Suprapubic skin (tissue), 4 donors: ENCODE measurements at places on chromosomes 4 and X. TPM values are rescaled to one million over a fixed set of nuclear protein-coding genes. Genes with fewer than 3 reads are reported as not detected.

DNA sequence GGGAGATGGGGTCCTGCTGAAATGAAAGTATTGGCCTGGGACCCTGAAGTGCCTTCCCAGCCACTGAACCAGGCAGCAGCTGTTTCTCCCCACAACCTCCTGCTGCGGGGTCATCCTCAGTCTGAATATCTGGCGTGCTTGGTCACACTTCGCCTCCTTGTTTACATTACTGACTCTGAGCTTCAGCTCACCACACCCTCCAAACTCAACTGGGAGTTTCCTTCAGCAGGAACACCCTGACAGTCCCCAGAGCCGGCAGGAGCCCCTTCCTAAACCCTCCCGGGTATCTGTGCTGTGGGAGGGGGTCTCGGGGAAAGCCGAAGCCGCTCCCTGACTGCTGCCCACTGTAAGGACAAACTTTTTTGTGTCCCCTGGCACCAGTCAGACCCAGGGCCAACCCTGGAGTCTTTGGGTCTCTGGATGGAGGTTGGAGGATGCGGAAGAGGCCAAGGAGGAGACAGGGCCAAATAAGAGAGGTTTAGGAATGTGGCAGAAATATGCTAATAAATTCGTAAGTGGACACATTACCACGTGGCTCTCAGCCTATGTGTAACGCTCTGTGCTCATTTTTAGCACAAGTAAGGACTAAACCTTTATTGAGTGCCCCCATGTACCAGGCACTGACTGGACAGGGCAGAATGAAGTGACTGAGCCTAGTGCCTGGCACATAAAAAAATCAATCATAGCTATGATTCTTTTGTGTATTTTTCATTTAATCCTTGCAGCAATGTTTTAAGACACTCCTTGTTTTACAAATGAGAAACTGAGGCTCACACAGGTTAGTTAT is 20.7 kb downstream of the FHDC1 start:
- DNase-seq = no peak
- no peak overlapping the region for H3K27ac ChIP-seq
- H3K27me3 ChIP-seq = no peaks in the 10 kb centered on the region

GRCh38 chr4:114599231-114599902 is 760 bp downstream of the UGT8 start:
- H3K4me1 ChIP-seq = peaks cover 22% of the 10 kb centered on the region
- DNase-seq = no peak
- H3K4me3 ChIP-seq = peak overlapping the region; percentile 50
- H3K27me3 ChIP-seq = peaks cover 38% of the 10 kb centered on the region
- H3K27ac ChIP-seq = no peak overlapping the region

Gene PDLIM5
- total RNA-seq = 148 TPM

- H3K27ac ChIP-seq = no peak overlapping the region
- H3K36me3 ChIP-seq = no peaks in the 10 kb centered on the region
- no peaks in the 10 kb centered on the region for H3K27me3 ChIP-seq
- no peak overlapping the region for H3K4me3 ChIP-seq
Measured at GRCh38 chr4:52949336-52949735, 87.2 kb downstream of the RASL11B start.

DNA sequence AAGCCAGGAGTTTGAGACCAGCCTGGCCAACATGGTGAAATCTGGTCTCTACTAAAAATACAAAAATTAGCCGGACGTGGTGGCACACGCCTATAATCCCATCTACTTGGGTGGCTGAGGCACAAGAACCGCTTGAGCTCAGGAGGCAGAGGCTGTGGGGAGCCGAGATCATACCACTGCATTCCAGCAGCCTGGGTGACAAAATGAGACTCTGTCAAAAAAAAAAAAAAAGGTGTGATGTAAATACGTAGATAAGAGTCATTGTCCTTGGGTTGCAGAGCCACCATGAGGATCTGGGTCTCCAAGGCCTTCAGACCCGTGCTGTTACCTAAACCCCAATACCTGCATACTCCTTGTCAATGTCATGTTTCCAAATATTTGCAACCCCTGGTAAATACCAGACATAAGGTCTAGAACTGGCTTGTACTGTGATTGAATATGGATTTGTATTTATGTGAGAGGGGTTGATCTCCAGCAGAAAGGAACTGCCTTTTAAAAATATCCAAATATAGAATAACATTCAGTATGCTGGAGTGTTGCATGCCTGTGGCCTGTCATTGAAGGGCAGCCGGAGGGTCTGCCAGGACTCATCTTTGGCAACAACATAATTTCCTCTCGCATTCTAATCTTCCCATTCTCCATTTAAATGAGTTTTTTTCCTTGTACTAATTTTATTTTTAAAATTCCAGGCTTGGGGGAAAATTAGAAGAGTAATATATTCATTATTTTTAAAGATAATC is 40.4 kb downstream of the ATXN3L start:
- H3K4me3 ChIP-seq = no peak overlapping the region
- H3K4me1 ChIP-seq = no peaks in the 10 kb centered on the region
- H3K27me3 ChIP-seq = no peaks in the 10 kb centered on the region
- H3K27ac ChIP-seq = no peak overlapping the region
- no peaks in the 10 kb centered on the region for H3K36me3 ChIP-seq

DNA sequence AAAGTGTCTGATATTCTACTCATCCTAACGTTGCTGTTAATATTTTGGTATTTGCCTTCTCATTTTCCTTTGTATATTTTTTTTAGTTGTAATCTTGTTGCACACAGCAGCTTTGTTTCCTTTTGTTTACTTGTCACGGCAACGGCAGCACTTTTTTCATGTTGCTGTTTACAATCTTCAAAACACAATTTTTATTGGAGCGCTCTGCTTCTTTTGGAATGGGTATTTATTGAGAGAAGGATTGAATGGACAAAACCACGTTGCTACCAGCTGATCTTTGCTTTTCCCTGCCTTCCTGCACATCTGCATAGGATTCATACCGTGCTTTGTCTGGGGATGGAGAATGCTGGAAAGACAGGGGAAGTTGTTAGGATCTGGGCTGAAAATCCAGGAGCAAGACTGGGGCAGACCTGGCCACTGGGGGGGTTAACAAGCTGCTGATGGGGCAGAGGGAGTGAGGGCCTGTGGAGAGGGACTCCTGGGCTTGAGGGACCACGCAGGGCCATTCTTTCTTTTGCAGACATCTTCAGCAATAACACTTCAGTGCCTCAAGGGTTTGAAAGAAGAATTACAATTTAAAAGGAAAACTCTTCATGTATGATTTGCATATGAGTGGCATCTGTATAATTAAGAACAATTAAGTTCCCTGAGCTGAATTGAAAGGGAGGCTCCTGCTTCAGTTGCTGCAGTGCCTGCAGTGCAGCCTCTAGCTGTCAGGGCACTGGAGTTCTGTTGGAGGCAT is 69.8 kb downstream of the TMEM131L start:
- H3K36me3 ChIP-seq = no peaks in the 10 kb centered on the region
- H3K27me3 ChIP-seq = no peaks in the 10 kb centered on the region
- H3K4me3 ChIP-seq = no peak overlapping the region

DNA sequence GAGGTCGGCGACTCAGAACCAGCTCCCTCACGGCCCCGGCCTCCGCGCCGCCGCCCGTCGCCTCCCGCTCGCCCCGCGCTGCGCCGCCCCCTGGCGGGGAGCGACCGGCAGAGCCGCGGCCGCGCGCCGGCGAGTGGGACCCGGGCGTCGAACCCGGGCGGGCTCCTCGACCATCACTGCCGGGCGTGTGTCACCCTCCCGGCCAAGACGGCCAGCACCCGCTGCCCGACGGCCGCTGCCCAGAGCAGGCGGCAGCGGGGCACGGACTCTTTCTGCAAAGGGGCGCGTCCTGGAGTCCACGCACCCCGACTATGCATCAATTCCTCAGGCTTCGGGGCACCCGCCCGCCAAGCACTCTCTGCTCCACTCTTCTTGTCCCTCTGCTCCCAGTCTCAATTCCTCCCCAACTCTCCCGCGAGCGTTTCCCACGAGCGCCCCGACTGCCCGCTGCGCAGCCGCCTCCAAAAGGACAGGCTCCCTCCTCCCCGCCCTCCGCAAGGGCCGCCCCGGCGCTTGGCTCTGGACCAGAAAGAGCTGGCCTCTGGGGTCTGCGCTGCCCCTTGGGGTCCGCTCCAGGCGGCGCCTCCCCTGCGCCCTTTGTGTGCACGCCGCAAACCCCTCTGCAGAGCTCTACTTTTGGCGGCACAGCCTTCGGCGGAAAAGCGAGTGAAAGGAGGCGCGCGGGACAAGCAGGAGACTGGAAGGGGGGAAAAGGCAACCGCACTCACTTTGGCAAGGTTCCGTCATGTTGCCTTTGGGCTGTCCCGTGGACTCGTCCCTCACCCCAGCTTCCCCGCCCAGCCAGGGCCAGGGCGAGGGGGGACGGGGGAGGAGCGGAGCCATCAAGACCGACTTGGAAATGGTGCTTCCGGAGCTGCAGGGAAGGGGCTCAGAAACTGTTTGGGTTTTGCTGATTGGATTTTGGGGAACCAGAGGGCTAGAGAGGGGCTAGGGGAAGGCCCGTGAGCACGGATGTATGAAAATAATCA is 1.0 kb downstream of the PDE5A start:
- peak overlapping the region; percentile 75 for H3K4me3 ChIP-seq
- H3K27ac ChIP-seq = peak overlapping the region; percentile 71
- H3K4me1 ChIP-seq = peaks cover 25% of the 10 kb centered on the region
- H3K36me3 ChIP-seq = no peaks in the 10 kb centered on the region
- DNase-seq = no peak

DNA sequence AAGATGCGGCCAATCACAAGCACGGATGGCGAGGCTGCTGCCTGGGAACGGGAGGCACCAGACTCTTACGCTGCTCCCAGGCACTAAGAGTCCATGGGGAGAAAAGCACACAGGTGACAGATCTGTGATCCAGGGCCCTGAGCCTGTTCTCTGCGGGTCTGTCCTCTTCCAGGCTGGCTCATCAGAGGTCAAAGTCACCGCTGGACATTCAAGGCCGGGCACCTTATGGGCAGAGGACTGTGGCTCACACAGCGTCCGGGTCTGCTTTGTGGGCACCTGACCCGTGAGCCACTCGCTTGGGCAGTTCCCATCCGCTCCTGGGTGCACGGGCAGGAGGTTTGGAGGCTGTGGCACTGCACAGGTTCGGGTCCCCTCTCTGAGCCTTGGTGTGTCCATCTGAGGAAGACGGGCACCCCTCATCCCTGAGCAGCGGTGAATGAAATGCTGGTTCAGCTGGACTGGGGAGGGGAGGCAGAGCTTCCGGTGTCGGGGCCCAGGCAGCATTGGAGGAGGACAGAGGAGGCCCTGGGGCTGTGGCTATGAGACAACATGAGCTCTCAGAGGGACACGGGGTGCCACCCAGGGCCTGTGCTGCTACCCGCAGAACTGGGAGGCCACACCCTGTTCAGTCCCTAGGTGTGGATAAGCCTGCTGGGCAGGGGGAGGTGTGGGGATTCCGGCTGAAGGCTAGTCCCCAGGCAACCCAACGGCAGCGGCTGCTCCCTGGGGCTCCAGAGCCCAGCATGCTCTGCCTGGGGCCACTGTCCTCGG is 61.2 kb upstream of the AFAP1 start:
- H3K4me3 ChIP-seq = no peak overlapping the region
- peaks cover 14% of the 10 kb centered on the region for H3K36me3 ChIP-seq
- no peaks in the 10 kb centered on the region for H3K4me1 ChIP-seq
- no peaks in the 10 kb centered on the region for H3K27me3 ChIP-seq
- DNase-seq = no peak

DNA sequence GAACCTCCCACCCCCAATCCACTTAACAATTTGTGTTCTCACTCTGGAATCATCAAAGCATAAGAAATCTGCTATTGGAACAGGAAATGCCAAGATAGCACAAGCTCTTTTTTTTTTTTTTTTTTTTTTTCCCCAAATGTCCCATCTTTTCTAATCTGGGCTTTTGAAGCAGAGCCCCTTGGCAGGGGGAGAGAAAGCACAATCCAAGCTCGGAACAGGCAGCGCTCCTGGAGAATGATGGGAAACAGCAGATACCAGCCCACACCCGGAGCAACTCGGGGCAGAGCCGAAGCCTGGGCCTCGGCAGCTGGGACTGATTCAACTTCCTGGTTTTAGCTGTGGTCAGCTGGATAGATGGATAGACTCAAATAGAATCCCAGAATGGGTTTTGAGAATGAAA is 235.1 kb downstream of the QDPR start:
- H3K27ac ChIP-seq = no peak overlapping the region
- H3K27me3 ChIP-seq = no peaks in the 10 kb centered on the region
- H3K4me3 ChIP-seq = no peak overlapping the region
- H3K4me1 ChIP-seq = no peaks in the 10 kb centered on the region

Gene SLC9A7
- 7.4 TPM for total RNA-seq

DNA sequence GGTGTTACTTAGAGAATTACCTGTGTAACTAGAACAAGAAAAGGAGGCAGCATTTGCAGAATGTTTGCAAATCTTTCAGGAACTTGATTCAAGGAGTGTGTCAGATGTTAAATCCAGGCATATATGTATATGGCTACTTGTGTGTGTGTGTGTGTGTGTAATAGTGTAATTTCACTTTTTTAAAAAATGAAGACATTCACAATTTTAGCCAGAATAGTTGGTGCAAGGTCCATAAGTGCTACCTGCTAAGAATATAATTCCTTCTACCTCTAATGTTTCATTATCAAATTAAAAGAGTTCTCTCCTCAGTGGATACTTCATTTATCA is 158.0 kb downstream of the PALLD start:
- H3K4me3 ChIP-seq = peak overlapping the region; percentile 1
- no peak for DNase-seq
- peak overlapping the region; percentile 61 for H3K27ac ChIP-seq
- no peaks in the 10 kb centered on the region for H3K36me3 ChIP-seq
- no peaks in the 10 kb centered on the region for H3K27me3 ChIP-seq
- H3K4me1 ChIP-seq = peaks cover 28% of the 10 kb centered on the region

GRCh38 chrX:119181491-119181890 is 53.9 kb upstream of the KIAA1210 start:
- H3K4me1 ChIP-seq = no peaks in the 10 kb centered on the region
- H3K36me3 ChIP-seq = no peaks in the 10 kb centered on the region
- H3K27ac ChIP-seq = no peak overlapping the region
- H3K27me3 ChIP-seq = no peaks in the 10 kb centered on the region

Gene TRIM61
- total RNA-seq = not detected

GRCh38 chr4:119825696-119826095 is 197.1 kb upstream of the PDE5A start:
- no peaks in the 10 kb centered on the region for H3K4me1 ChIP-seq
- no peaks in the 10 kb centered on the region for H3K36me3 ChIP-seq
- no peak overlapping the region for H3K27ac ChIP-seq
- no peak for DNase-seq
- no peak overlapping the region for H3K4me3 ChIP-seq

Gene ERCC6L
- 0.68 TPM for total RNA-seq

Gene MBNL3
- 41.3 TPM for total RNA-seq

Gene REELD1
- total RNA-seq = not detected
